AG04449 (cell line): ENCODE measurements at places on chromosomes 4 and X.

DNA sequence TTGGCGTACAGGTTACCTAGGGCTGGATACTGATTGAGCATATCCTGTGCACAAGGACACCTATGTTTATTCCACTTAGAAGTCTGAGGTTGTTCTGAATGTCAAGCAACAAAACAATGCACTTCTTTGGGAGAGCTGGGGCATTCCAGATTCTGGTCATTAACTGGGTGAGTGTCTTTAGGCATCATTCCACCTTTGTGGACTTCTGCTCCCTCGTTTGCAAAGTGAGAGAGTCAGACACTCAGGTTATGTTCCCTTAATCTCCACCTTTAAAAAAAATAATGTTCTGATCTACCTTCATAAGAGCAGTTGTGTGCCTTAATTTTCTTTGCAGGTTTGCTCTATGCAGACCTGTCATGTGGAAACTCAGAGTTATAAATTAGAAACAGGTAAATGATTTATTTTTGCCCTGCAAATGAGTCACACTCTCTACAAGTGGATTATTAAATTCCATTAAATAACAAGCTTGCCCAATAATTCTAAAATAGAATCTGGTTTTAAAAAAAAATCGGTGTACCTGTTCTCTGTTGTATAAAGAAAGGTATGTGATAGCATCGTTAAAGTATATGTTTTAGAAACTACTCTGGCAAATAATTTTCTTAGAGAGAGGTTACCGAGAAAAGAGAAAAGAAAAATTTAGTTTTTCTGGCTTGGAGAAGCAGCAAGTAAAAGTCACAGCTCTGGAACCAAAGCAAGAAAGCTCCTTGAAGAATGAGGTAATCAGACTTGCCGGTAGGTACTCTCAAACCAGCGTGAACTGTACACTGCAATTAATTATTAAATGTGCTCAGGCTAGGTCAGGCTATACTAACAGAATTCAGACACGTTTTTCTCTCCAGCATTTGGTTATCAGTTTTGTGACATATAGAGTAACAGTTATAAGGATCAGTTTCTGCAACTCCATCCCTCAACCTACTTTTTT is 93.2 kb downstream of the SORBS2 start:
- DNase-seq, result no peak

DNA sequence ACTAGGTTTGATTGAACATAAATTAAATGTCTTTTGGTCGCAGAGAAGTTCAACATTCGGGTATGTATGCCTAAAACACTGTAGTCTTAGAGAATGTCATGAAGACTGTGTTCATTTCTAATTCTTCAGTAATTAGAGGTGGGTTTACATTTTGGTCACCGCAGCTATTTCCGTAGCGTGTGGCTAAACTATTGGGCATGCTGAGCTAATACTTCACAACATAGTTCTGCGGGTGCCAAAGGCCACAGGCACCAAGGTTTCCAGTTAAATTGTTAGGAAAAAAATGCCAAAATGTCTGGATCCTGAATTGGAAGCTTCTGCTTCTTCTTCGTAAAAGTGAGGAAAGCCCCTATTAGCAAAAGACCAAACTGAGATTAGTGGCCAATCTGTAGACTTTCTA is 25.1 kb downstream of the SMIM31 start:
- DNase-seq, result no peak

- no peak for DNase-seq
Observed at GRCh38 chrX:78517124-78517523, 142.0 kb downstream of the RTL3 start.

GRCh38 chr4:128186623-128187022 is 101.0 kb downstream of the PGRMC2 start:
- no peak for DNase-seq

DNA sequence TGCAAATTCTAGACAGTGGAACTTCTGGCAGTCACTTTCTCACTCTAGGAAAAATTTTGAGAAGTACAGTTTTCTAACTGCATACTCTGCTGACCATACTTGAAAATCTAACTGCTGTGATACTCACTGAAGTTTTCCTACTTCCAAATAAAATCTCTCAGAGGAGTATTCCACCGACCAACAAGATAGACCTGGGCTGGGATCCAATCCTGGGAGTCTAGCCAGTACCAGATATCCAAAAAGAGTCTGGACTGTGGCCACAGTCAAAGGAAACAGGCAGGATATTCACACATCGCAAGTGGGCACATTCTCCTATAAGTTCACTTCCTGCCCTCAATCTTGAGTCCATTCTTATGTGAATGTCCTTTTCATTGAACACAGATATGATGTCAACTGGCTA is 1138.7 kb upstream of the PCDH7 start:
- DNase-seq, result no peak

GRCh38 chrX:47690175-47690574 is 31.2 kb upstream of the UXT start:
- no peak for DNase-seq

DNA sequence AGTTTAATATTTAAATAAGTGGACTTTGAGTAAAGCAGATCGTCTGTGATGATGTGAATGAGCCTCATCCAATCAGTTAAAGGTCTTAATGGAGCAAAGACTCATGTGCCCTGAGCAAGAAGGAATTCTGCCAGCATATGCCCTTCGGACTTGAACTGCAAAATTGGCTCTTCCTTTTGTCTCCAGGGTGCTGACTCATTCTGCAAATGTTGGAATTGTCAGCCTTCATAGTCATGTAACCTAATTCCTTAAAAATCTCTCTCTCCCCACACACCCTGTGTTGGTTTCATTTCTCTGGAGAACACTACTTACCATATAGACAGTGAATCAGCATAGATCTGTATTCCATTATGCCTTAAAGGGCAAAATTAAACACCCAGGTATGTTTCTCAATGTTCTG is 609.8 kb upstream of the GALNTL6 start:
- peak; percentile 4 for DNase-seq

DNA sequence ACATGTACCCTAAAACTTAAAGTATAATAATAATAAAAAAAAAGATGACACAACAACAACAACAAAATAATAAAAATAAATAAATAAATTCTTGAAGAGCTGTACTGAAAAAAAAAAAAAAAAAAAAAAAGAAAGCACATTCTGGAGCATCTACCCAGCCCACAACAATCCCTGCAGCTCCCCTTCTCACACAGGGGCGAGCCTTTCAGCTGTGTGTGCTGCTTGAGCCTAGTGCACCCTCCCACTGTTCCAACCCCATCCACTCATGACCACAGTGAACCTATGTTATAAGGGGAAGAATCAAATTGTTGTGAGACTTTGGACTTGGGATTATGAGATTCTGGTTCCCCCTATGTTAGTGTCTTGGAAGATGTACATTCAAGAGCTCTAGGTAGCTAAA is 161.5 kb upstream of the JADE1 start:
- no peak for DNase-seq

GRCh38 chrX:149371986-149372385 is 133.1 kb downstream of the IDS start:
- no peak for DNase-seq

DNA sequence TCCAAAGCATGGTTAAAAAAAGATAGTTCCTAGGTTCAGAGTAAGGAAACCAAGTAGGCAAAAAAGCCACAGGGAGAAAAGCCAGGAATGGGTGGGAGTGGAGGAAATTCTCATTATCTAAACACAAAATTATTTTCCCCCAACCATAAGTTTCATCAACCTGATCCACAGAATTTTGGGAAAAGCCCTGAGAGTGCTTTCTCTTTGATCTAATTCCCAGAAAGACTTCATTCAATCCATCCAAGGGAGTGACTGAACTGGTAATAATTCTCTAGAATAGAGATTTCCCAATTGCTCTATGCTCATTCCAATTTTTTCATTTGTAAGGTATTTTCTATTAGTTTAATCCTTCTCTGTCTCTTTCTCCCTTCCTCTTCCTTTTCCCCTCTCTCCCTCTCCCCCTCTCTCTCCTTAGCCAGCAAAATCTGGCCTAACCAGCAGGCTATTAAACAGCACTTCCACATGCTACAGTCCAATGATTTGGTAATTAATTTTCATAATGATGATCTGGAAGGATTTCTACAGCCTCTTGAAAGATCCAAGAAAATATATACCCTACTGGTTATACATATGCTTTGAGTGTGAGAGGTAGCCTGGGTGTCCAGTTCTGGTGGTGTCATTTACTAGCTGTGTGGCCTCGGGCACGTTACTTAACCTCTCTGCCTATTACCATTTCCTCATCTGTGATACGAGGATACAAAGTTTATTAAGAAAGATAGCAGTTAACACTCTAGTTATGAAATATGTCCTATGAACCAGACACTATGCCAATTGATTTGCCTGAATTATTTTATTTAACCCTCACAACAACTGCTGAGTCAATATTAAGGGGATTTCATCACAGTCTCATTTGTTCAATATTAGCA is 251.5 kb upstream of the RASGEF1B start:
- no peak for DNase-seq

GRCh38 chr4:84870398-84871163 is 95.9 kb downstream of the WDFY3 start:
- DNase-seq, result no peak

GRCh38 chrX:42384956-42385355 is 393.0 kb downstream of the PPP1R2C start:
- DNase-seq, result no peak

- no peak for DNase-seq
Observed at GRCh38 chr4:95142932-95143331, 385.2 kb downstream of the BMPR1B start.
